ENCODE measurements at places on chromosomes 5 and 9.

GRCh38 chr5:43421450-43422133 lies 9.4 kb upstream of the CCL28 start:
- DNase-seq = no peak

GRCh38 chr5:26610577-26610976 lies 427.8 kb downstream of the CDH9 start:
- DNase-seq = no peak

DNA sequence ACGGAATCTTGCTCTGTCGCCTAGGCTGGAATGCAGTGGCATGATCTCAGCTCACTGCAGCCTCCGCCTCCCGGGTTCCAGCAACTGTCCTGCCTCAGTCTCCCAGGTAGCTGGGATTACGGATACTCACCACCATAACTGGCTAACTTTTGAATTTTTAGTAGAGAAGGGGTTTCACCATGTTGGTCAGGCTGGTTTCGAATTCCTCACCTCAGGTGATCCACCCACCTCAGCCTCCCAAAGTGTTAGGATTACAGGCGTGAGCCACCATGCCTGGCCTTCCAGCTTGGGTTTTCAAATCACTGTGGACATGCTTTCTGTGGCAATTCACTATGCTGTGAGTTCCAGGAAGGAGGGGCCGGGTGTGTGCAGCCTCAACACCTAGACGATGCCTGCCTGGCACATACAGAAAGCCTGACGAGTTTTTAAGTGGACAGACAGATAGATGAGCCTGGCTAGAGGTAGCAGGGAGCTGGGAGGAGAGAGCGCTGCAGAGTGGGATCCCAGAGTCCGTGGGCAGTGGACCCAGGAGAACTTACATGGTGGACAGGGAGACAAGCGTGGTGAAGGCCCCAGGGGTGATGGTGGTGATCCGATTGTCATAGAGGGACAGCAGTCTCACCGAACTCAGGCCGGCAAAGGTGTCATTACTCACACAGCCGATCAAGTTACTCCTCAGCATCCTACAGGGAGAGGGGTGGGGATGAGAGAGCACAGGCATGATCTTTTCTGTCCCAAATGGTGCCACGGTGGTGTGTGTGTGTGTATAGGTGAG lies 173.4 kb upstream of the PANK3 start:
- no peak for DNase-seq

GRCh38 chr5:135124128-135124527 lies 90.1 kb upstream of the PITX1 start:
- no peak for DNase-seq

- no peak for DNase-seq
Measured at GRCh38 chr5:170880084-170880483, 18.3 kb downstream of the RANBP17 start.

- no peak for DNase-seq
Measured at GRCh38 chr9:123353041-123353440, 3.0 kb upstream of the CRB2 start.

DNA sequence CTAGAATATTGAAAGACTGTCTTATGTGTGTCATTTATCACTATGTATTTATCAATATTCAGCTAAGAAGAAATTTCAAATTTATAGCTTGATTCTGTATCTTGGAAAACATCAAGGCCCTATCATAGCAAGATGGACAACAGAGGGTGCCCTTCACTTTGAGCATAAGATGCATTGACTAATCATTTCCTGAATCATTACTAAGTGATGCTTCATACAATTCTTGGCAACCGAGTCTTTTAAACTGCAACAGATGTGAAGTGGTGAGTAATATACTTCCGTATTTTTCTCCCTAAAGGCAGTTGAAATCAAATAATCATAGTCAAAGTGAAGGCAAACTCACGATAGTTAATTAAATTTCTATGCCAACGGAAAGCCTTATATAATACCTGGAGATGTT lies 318.6 kb upstream of the RGMB start:
- no peak for DNase-seq

DNA sequence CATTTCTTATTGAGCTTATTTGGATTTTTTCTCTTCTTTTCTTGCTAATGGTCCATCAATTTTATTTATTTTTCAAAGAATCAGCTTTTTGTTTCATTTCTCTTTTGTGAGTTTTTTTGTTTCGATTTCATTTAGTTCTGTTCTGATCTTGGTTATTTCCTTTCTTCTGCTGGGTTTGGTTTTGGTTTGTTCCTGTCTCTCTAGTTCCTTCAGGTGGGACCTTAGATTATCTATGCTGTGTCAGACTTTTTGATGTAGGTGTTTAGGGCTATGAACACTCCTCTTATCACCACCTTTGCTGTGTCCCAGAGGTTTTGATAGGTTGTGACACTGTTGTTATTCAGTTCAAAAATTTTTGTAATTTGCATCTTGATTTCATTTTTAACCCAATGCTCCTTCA lies 119.8 kb downstream of the GABRG2 start:
- DNase-seq = no peak

DNA sequence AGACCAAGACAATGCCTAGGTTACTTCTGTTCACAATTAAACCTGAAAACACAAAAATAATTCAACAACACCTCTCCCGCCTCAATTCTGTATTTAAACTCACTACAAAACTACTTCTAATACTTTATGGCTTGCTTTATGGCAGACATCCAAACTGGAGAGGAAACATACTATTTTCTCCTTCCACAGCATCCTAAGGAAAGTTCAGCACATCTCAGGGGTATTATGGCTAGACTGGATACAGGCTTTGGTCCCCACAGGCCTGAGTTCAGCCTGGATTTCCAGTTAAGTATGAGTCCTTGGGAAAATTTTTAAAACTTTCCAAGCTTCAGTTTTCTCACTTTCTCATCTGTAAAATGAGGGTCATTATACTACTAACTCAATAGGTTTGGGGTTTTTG lies 480.2 kb downstream of the CAAP1 start:
- DNase-seq = no peak

GRCh38 chr5:96017951-96018350 lies 56.3 kb upstream of the ELL2 start:
- DNase-seq = peak; percentile 91

- no peak for DNase-seq
Measured at GRCh38 chr9:69611221-69611620, 61.0 kb downstream of the APBA1 start.

- no peak for DNase-seq
Measured at GRCh38 chr9:77883133-77883532, 148.5 kb downstream of the GNAQ start.

Measured in NCI-H524 (cell line).